ENCODE measurements at places on chromosomes 13 and 19.
A peak's percentile ranks its signal among the peaks of the same experiment; 100 is the strongest.

- DNase-seq: no peak
These were observed 87.7 kb downstream of the SLITRK1 start for GRCh38 chr13:83794583-83794982.

- DNase-seq: no peak
These were observed 117.4 kb downstream of the TRPC4 start for GRCh38 chr13:37752146-37752545.

- no peak for DNase-seq
These were observed 45.9 kb downstream of the MBD3L1 start for GRCh38 chr19:8877854-8878705.

DNA sequence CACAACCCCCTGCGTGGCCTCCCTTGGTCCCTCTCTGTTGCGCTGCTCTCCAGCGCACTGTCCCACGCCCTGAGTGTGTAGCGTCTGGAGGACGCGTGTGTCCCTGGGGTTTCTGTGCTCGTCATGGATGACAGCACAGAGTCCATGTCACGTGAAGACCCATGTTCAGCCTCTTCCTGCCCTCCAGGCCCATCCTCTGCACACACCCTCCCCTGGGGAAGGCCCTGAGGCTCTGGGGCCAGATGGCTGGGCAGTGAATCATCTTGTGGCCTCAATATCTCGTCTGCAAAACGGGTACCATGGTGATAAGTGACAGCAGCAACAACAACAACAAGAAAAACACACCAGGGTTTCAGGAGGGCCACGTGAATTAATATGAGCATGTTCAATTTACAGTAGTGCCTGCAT, 71.5 kb upstream of the ARHGEF7 start:
- DNase-seq: no peak

- peak; percentile 74 for DNase-seq
These were observed 5.5 kb upstream of the LILRA6 start for GRCh38 chr19:54248016-54248601.
